Inflammatory macrophage treated with lipopolysaccharide for 4 hours (primary cell): ENCODE measurements at places on chromosomes 6 and 20.
A peak's percentile ranks its signal among the peaks of the same experiment; 100 is the strongest.

DNA sequence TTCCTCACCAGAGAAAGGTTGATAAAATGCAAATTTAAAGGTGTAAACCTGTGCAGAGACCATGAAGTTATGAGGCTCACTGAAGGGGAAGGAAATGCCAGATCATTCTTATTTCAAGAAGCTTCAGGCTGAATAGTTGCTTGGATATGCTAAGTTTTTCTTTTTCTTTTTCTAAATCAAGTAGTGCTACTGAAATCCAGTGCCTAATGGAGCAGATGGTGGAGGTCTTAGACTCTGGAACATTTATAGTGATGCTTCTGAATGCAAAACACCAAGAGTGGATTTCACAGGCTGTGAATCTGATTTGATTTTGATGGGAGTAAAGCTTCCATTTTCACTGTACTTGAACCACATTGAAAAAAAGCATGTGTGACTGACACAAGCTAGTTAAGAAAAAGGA, 151.2 kb upstream of the BEND3 start:
- DNase-seq, result no peak

DNA sequence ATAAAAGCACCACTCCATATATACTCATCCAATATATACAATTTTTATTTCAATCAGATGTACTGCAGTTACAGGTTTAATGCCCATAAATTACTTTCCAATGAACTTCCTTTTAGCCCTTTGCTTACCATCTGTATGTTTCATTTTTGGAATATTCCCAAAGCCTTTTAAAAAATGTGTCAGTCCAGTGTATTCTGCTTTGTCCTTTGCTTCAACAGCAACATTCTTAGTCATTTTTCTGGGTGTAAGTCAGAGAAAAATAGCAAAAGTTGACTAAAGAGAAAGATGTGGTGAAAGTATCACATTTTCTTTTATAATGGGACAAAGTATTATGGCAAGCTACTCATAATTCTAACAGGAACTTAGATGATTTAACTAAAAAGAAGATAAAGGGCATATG, 15.2 kb downstream of the DSE start:
- no peak for DNase-seq

GRCh38 chr20:9228774-9229450, 160.0 kb downstream of the PLCB4 start:
- no peak for DNase-seq

DNA sequence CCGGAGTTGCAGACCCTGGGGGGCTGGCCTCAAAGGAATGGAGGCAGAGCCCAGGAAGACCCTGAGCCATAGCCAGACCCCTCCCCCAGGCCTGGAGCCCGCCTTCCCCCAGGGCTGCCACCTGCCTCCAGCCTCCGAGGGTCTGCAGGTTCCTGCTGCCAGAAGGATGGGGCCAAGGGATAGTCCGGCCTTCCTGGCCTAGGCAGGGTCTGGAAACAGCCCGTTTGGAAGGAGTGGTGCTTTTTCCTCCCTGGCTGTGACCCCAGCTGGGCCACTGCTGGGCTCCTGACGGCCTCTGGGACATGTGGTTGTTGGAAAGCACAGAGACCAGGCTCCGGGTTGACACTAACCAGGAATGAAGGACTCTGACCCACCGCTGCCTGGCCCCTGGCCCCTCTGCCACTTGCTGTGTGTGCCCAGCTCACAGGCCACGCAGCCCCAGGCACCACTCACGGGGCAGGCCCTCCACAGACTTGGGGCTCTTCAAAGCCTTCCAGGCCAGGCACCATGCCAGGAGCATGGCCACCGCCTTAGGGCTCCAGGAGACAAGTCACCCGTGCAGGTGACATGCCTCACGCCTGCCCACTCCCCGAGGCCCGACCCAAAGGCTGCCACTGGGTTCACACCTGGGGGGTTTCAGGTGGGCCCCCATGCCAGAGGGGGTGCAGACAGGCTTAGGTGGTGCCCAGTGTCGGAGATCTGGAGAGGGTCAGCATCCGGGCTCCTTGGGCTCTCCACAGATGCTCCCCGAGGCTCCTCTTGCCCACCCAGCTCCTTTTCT, 3.9 kb upstream of the LAMA5 start:
- DNase-seq, result no peak

DNA sequence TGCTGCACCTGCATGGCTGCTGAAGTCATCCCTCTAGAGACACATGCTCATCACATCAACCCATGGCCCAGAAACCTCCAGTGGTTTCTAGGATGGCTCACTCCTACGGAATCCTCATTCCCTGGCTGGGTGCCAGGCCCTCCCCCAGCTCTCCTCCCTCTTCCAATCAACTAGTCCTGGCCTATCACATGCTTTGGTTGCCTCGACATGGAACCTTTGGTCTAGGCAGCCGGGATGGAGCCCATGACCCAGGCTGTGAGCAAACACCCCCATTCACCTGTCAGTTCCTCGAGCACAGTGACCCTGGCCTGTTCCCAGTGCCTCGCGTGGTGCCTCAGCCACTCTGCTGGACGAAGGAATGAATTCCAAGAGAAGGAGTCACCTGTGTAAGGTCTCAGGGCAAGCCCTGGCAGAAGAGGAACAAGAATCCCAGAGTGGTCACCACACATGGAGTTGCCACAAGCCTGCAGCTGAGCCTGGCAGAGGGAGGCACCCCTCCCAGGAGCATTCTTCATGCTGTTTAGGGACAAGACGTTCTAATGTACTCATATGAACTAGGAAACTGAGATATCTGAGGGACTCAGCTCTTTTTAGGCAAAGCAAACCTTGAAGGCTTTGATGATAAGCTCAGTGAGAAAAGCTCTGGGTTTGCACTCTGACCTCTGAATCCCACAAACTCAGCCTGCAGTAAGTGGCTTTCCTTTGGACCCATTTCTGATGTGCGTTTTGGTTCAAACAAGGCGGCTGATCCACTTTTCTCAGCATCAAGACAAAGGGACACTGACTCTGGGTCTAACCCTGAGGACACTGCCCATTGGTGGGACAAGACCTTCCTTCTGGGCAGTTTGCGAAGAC, 40.2 kb downstream of the PPP1R3G start:
- no peak for DNase-seq

DNA sequence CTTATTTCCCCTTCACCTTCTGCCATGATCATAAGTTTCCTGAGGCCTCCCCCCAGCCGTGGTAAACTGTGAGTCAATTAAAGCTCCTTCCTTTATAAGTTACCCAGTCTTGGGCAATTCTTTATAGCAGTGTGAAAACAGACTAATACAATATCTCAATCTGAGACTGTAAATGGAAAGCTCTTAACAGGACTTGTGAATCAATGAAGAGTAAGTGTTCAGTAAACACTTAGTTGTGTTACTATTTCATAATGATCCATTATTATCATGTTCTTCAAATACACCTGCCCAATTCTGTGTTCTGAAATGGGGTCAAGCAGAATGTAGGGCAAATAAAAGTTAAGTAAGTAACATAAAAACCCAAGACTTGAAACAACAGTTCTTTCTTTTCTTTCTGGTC, 266.2 kb downstream of the TENT5A start:
- no peak for DNase-seq

DNA sequence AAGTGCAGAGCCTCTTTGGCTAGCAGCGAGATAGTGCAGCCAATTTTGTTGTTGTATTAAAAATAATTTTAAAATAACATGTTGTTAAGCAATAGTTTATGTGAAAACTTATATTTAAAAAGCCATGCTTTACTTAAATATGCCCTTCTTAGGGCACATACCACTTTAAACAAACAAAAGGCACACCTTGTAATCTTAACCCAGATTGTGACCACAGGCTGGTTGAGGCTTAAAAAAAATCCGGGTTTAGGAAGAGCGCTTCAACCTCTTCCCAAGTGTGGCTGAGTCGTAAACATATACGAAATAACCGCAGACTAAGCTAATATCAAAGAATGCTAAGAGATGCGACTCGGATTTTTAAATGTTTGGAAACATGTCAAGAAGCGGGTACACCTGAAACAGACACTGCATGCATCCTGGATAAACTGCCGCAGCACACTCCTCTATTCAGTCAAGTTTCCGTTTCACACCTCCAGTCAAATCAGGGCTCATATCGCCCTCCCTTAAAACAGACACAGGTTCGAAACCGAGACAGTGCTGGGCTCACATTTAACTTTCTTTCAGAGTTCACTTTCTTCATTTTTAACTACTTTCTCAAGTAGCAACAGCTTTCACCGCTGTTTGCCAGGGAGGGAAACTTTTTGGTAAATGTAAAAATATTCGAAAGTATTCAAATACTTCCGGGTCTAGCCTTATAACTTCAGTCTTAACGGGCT, 1.5 kb downstream of the DEK start:
- DNase-seq, result peak; percentile 60
